ENCODE measurements at places on chromosomes 13 and 19.

DNA sequence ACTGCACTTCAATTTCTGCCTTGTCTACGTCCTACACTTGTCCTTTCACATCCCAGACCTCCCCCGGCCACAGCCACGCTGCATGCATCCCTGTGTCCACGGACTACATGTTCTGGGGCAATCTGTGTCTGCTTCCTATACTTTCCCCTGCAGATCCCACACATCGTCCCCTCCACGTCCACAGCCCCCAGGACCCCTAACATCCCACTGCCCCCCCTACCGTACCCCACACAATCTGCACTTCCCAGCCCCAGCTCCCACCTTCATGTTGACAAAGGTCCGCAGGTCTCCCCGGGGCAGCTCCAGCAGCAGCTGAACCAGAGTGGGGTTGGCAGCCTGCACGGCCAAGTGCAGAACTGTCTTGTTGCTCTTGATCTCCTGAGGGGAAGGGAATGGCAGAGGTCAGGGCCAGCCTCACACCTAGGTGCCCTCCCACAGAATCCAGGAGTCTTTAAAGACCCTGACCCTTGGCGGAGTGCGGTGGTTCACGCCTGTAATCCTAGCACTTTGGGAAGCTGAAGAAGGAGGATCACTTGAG is 10.2 kb downstream of the NFKBID start:
- no peak for DNase-seq

- DNase-seq: no peak
These were observed 86.4 kb upstream of the SLC7A1 start for GRCh38 chr13:29681864-29682263.

GRCh38 chr13:60143775-60144174 is 20.0 kb downstream of the DIAPH3 start:
- no peak for DNase-seq

DNA sequence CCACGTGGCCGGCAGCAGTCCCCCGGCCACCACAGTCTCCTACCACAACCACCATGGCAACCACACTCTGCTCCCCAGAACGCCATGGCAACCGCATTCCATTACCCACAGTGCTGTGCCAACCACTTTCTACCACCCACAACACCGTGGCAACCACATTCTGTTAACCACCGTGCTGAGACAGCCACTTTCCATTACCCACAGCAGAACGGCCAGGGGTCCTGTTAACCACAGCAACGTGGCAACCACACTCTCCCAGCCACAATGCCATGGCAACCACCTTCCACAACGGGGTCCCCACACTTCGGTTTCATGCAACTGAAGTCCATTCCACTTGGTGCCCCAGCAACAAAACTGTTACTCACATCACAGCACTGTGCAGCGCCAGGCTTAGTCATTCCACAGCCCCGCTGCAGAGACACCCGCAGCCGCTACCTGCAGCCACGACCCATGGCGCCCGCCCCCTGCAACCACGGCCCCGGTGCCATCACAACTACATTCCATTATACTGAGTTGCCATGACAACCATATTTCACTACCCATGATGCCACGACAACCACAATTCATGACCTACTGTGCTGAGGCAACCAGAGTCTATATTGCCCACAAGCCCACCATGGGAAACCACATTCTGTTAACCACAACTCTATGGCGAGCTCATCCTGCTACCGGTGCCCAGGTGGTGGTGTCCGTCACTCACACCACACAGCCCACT is 10.0 kb downstream of the DPF1 start:
- DNase-seq: peak; percentile 51

GRCh38 chr13:99214731-99215130 is 14.1 kb downstream of the UBAC2 start:
- no peak for DNase-seq

Data from activated CD4-positive, alpha-beta T cell treated with anti-CD3 and anti-CD28 coated beads for 4 hours (primary cell).